Activated CD4-positive, CD25-positive, alpha-beta regulatory T cell treated with anti-CD3 and anti-CD28 coated beads, Interleukin-2, amount 50 U/mL, for 72 hours (primary cell): ENCODE measurements at places on chromosomes 11 and 22.
A peak's percentile ranks its signal among the peaks of the same experiment; 100 is the strongest.

GRCh38 chr11:41307296-41308080 lies 152.0 kb downstream of the LRRC4C start:
- no peak for DNase-seq

DNA sequence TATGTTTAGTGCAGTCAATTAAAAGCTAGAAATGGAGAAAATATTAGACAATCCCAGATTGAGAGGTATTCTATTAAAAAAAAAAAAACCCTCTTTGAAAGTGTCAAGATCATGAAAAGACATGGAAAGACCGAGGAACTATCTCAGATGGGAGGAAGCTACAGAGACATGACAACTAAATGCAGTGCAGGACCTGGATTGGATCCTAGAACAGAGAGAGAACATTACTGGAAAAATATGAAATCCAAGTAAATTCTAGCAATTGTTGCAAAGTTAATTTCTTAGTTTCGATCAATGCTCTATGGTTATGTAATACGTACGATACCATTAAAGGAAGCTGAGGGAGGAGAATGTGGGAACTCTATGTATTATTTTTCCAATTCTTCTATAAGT lies 43.2 kb downstream of the SLC1A2 start:
- no peak for DNase-seq

GRCh38 chr22:42270176-42270509 lies 310 bp downstream of the TCF20 start:
- DNase-seq: peak; percentile 61

- DNase-seq: no peak
Observed at GRCh38 chr11:10338287-10338686, 33.4 kb downstream of the ADM start.

GRCh38 chr22:29074276-29074772 lies 1.5 kb downstream of the KREMEN1 start:
- DNase-seq: no peak

DNA sequence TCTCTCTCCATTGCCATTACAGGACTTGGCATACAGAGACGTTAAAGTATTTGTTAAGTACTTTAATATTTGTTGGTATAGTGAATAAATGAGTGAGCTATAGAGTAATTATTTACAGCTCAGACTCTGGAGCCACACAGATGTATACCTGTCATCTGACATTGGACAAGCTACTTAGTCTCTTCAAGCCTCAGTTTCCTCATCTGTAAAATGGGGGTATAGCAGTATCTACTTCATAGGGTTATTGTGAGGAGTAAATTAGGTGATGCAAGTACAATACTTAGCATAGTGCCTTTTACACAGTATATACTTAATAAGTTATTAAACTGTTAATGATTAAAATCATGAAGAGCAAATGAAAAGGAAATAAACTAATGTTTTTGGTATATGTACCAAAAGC lies 203.2 kb downstream of the NAV2 start:
- no peak for DNase-seq
